Melanocyte of skin (primary cell): ENCODE measurements at places on chromosomes 6 and 20. TPM values are rescaled to one million over a fixed set of nuclear protein-coding genes. Genes with fewer than 3 reads are reported as not detected.

C20orf202 gene
- total RNA-seq, result under 0.01 TPM in 1 of 2 replicates, not detected in the other

MYB gene
- 0.33 and 0.93 TPM in 2 replicates for total RNA-seq

MUCL3 gene
- not detected in 2 replicates for total RNA-seq

ZNF165 gene
- total RNA-seq, result 0.31 and 0.67 TPM in 2 replicates

SULF2 gene
- 7.2 and 31.0 TPM in 2 replicates for total RNA-seq

STXBP5 gene
- total RNA-seq, result 54.9 and 90.7 TPM in 2 replicates
